Umbilical cord (tissue), 2 donors: ENCODE measurements at places on chromosomes 12 and 14.

DNA sequence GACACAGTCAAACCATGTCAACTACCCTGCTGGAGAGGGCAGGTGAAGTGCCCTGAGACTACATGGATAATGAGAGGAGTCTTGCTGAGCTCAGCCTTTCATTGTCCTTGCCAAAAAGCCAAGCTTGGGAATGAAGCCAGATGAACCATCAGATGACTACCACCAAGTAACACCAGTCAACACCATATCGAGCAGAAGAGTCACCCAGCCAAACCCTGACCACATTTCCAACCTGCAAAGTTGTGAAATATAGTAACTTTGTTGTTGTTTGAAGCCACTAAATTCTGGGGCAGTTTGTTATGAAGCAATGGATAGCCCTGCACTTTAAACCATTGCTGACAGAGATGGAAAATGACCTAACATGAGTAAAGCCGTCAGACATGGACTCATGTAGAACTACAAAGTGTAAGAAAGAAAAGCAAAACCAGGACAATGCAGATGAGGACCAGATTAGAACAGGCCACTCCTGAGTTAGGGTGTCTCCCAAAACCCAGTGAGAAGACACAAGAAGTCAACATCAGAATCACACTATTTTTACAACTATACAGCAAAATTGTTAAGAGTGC lies 12.5 kb upstream of the CRADD start:
- DNase-seq, result no peak

- DNase-seq, result no peak
These were observed 3.4 kb downstream of the NOC4L start for GRCh38 chr12:132147423-132148367.

DNA sequence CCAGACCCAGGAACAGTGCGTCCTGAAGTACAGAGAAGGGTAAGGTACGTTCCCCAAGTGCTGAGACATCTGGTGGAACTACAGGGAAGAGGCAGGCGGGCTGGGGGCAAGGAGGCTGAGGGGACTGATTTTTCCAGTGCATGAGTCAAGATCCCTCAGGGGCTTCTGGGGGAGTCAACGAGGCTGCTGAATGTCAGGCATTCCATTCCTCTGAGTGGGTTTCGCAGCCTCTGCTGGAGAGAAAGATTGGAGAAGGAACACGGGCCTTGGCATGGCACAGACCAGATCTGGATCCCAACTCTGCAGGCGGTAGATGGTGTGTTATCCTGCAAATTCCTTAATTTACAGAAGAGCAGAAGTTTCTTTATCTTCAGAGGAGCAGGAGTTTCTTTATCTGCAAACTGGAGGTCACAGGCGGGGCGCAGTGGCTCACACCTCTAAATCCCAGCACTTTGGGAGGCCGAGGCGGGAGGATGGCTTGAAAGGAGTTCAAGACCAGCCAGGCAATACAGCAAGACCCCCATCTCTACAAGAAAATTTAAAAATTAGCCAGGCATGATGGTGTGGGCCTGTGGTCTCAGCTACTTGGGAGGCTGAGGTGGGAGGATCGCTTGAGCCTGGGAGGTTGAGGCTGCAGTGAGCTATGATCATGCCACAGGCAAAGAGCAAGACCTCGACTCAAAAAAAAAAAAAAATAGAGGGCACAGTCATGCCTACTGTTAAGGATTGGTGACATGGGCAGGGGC lies 132.6 kb upstream of the MAP1LC3B2 start:
- DNase-seq, result peak; percentile 97

DNA sequence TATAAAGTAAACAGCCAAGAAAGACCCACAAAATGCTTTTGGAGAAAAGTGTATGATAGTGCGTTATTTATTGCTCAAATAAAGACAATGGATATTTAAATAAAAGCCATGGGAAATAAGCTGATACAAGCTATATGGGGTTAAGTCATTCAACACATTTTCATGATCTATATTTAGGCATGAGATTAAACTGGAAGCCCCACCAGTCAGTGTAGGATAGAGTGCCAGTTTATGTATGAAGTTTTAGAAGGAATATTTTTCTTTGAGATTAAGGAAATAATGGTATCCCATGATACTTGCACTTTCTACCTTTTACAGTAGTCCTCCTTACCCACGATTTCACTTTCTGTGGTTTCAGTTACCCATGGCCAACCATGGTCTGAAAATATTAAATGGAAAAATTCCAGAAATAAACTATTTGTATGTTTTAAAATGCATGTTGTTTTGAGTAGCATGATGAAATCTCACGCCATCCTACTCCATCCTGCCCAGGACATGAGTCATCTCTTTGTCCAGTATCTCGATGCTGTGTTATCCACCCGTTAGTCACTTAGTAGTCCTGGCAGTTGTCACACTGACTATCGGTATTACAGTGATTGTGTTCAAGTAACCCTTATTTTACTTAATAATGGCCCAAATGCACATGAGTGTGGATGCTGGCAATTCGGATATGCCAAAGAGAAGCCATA lies 22.3 kb downstream of the SYT1 start:
- no peak for DNase-seq

- DNase-seq, result peak; percentile 88
These were observed at the start of gene DGLUCY for GRCh38 chr14:91113829-91114078. TSS of gene DGLUCY (plus strand) at chr14:91114073. CDS start at chr14:91160295, 46,222 bp downstream.

GRCh38 chr14:89442280-89442679 lies 25.2 kb upstream of the FOXN3 start:
- no peak for DNase-seq

DNA sequence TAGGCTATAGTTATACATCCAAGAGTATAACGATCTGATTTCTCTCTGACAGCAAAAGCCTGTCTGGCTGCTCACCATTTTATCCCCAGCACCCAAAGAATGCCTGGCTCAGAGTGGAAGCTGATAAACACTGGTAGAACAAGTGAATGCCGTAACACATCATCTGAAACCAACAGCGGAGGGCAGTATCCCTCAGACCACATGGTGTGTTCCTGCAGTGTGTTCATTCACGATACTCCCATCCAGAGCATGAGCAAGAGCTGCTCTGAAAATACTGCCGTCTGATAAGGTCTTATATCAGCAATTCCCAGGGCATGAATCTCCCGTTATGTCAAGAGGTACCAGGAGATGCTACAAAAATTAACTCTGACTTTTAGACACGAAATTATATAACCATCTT lies 95.9 kb downstream of the TTC7B start:
- DNase-seq, result no peak

GRCh38 chr12:119728444-119728745 lies 60.5 kb downstream of the PRKAB1 start:
- DNase-seq, result no peak

- no peak for DNase-seq
These were observed 2.7 kb downstream of the ASPG start for GRCh38 chr14:104087981-104088850.

DNA sequence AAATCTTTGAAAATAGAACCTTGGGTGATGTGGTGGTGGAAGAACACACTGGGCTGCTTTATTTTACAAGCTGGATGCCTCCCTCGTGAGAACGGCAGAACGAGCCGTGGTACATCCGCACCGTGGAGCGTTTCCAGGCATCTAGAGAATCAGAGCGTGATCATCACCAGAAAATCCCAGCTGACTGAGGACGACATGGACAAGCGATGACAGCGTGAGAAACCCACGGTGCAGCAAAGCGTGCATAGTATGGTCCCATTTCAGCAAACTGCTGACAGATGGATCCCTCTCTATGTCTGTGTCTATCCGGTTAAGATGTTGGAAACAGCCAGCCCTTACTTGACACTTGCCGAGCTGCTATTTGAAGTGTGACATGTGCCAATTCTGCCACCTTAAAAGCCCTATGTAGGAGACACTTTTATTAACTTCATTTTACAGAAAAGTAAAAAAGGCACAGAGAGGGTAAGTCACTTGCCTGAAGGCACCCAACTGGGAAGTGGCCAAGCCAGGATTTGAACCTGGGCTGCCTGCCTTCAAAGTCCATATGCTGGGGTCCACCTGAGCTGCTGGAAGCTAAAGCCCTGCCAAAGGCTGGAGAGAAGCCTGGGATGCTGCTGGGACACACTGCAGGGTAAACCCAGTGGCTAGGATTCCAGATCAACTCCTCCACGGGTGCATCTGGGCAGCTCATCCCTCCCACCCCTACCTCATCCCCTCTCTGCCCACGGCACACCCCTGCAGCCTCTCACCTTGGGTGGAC lies 14.9 kb downstream of the SCARB1 start:
- DNase-seq, result no peak

- peak; percentile 68 for DNase-seq
These were observed 69.7 kb downstream of the PKP2 start for GRCh38 chr12:32826807-32827412.

DNA sequence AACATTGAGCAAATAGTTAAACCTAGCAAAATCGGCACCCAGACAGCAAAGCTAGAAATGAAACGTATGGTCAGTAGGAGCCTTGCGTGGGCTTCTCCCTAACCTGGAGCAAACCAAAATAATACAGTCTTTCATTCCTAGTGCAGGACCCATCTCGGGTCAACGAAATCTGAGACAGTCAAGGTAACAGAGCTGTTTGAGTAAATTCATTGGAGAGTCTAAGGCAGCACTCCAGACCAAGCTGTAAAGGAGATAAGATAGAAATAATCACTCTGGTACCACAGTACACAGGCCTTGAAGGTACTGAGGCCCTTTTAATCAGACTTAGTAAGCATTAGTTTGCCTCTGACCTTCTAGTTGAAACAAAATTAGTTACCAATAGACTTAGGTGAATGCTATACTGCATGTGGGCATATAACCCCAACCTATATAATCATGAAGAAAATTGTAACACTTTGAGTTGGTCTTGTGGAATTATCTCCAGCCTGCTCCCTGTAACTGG lies 54.4 kb upstream of the BICD1 start:
- DNase-seq, result no peak

DNA sequence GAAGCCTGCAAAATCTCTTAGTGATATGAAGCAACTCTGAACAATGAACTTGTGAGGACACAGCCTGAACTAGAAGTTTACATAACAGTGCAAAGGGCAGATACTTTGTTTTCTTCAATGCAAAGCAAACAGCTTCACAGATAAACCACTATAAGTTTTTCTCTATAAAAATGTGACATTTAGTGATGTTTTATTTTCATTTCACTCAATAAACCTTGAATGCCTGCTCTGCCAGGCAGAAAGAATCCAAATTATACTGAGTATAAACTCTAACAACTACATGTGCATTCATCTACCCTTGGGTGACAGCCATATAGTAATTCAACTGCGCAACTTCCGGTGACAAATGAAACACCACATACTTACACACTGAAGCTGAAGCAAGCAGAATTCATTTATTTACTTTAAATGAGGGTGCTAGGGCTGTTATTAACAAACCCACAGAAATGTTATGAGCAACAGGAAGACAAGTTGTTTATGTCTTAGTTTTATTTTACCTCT lies 10.3 kb downstream of the DCP1B start:
- no peak for DNase-seq

- no peak for DNase-seq
These were observed 12.1 kb downstream of the LTBP2 start for GRCh38 chr14:74599946-74600345.
